CD4-positive, alpha-beta T cell treated with Interleukin-15 for 4 hours (primary cell): ENCODE measurements at places on chromosomes 3 and 15.

GRCh38 chr3:138747225-138747624, 87.5 kb downstream of the PIK3CB start:
- no peak for DNase-seq

DNA sequence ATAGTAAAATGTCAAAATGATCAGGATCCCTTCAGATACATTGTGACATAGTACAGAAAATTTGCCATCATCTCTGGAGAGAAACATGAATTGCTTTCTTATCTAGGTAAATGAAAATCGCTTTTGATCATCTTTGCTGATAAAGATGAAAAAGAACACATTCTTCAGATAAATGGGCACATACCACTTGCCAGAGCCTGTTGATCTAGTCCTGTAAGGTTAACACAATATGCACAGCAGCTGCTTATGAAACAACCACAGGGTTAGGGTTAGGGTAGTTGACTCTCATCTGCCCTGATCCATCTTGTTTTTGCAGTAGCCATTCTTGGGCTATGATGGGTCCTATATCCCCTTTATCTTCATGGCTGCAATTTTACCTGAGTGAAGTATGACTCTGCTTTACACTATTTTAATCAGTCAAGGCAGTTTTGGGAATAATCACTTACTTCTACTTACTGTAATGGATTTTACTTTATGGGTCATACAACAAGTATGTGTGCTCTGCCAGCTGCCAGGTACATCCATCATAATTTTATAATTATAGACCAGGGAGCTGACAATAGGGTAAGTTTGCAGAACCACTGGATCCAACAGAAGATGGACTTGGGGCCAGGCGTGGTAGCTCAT, 12.6 kb upstream of the SPINK8 start:
- no peak for DNase-seq

- DNase-seq, result no peak
Measured at GRCh38 chr3:122255757-122256439, 69.2 kb upstream of the CSTA start.

DNA sequence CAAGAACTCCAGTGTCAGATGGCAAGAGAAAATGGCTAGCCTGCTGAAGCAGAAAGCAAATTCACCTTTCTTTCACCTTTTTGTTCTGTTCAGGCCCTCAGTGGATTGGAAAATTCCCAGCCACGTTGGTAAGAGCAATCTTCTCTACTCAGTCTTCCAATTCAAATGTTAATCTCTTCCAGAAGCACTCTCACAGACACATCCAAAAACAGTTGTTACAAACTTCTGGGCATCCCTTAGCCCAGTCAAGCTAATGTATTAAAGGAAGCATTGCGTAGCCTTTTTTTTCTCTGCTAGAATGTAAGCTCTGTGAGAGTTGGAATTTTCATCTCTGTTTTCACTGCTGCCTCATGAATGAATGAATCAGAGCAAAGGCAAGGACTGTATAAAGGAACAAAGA, 109.2 kb upstream of the ROBO2 start:
- no peak for DNase-seq

- DNase-seq, result no peak
Measured at GRCh38 chr15:37057831-37058230, 42.5 kb downstream of the MEIS2 start.

DNA sequence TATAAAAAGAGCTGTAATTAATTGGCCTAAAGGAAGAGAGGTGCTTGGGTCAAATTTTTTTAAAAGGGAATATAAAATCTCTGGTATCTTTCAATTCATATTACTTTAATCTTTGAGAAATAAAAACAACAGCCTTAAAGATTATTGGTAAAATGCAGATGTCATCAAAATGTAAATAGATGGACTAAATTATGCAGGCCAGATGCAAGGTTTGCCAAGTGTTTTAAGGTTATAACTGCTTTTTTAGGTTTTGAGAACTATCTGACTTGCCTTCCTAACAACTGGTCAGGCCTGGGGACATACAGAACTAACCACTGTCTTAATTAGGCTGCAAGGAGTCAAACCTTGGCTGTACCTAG, 20.0 kb upstream of the OR5H1 start:
- no peak for DNase-seq

DNA sequence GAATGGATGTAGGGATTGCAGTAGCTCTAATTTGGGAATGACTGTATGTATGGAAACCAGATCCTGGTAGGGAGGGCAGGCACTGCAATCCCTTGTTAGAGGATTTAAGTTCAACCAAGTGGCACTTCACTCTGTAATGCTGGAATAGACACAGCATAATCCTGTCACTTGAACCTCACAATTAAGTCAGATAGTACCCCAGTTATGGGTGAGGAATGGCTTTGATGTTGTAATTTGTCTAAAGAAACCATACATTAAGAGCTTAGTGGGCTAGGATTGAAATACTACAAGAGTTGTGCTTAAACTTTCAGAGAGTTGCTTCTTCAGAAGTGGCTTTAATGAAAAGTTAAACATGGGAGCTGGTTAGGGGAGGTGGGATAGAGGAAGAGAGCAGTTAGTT, 9.3 kb downstream of the RAB7A start:
- DNase-seq, result no peak

GRCh38 chr3:115098354-115099073, 48.6 kb downstream of the ZBTB20 start:
- no peak for DNase-seq

GRCh38 chr15:90684281-90684680, 32.9 kb upstream of the BLM start:
- no peak for DNase-seq

DNA sequence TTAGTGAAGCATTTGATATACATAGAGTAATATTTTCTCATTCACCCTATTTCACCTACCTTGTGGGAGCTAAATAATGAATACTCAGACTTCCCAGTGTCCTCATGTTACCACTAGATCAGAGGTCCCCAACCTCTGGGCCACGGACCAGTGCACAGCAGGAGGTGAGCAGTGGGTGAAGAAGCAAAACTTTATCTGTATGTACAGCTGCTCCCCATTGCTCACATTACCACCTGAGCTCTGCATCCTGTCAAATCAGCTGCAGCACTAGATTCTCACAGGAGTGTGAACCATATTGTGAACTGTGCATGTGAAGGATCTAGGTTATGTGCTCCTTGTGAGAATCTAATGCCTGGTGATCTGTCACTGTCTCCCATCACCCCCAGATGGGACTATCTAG, 79.4 kb downstream of the RETNLB start:
- DNase-seq, result no peak

- no peak for DNase-seq
Measured at GRCh38 chr3:108042300-108042699, 48.5 kb downstream of the CD47 start.

DNA sequence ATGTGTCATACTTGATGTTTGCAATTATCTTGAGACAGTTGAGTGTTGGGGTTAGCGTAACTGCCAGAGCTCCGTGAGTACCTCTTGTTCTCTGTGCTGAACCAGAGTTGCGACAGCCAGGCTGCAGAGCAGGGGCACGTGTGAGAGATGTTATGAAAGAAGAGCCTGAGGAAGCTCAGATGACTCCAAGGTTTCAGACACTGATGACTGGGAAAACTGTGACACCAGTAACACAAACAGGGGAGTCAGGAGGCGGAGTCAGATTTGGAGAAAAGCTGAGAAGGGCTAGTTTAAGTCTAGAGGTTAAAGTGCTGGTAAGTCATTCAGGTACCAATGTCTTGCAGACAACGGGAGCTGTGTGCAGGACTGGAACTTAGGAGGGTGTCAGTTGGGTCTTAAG, 45.0 kb downstream of the BLM start:
- DNase-seq, result no peak

DNA sequence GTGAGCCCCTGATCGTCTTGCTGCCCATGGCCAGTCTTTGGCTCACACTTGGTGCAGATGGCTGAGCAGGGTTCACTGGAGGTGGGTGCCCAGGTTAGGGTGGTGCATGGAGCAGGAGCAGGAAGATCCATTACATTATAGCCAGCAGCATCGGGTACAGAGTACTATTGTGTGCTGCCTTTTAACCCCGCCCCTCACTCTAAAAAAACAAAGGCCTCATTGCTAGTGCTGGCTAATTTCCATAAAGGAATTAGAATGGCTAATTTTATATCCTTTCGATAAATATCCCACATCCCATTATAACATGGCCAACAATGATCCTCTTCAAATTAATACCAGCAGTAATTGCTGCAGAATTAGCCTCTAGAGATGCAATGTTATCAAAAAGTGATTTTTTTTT, 45.8 kb upstream of the PPP4R2 start:
- no peak for DNase-seq

DNA sequence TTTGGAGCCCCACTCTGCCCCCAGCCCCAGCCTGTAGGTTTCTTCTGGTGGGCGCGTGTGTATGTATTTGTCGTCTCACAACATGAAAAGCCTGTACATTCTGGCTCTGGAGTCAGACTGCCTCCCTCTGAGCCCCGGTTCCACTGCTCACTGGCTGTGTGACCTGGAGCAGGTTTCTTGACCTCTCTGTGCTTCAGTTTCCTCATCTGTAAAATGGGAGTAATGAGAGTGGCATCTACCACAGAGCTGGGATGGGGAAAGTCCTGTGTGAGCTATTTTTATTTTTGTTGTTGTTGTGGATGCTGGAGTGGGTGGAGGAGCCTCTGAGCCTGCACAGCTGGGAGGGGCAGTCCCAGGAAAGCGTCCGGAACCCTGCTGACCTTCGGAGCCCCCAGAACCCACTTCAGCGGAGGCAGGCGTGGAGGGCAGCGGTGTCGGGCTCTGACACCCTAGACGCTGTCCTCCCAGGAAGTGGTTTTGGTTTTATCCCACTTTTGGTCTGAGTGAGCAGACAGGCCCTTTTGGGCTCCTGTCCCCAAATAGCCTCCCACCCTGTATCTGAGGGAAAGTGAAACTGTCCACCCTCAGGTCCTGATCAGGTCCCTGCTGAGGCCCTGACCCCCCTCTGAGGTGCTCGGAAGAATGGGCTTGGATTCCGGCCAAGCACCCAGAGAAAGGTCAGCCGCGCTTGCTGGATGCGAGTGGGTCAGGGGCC, 103.5 kb downstream of the CHSY1 start:
- DNase-seq, result no peak

- DNase-seq, result no peak
Measured at GRCh38 chr3:57911593-57911992, 96.6 kb upstream of the FLNB start.
